ENCODE measurements at places on chromosomes 2 and 18.

DNA sequence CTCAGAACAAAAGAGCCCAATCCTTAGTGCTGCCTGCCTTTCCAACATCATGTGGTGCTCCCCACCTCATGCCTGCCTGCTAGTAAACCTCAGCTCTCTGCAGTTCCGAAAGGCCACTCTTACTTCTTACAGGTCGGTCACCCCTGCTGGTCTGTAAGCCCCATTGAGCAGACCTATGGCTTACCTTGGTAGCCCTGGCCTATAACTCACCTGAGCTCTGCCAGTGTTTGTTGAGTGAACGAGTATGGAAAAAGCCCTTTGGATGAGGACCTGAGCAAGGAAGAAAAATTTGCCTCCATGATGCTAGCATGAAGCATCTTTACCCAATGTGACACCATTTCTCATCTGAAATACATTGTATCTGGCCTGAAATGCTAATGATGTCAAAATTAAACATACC lies 83.3 kb downstream of the LIPG start:
- no peak for DNase-seq

- DNase-seq, result no peak
Measured at GRCh38 chr2:10601866-10602566, 87.8 kb downstream of the NOL10 start.

- DNase-seq, result peak; percentile 76
Measured at GRCh38 chr2:45826884-45827635, 175.6 kb downstream of the PRKCE start.

DNA sequence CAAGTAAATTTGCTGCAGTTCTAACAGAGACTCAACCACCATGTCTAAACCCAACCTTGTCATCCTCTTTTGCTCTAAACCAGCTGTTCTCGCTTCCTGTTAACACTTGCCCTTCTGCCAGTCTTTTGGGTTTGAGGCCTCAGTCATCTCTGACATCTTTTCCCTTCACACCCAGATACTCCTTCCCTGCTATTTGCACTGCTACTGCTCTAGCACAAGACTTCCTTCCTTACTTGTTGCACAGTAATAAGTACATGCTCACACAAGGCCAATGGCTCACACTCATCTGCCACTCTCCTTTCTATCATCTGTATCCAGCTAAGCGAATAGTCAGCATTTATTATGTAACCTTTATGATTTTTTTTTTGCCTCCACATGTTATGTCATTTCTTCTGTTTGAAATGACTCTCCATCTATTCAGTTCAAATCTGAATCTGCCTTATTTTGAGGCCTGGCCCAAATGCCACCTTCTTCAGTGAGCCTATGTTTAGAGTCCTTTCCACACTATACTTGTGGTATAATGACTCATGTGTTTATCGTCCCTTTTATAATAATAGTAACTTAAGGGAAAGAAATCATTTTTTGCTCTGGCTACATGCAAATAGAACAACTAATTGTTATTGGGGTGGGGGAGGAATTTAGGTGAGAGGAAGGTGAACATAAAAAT lies 22.5 kb upstream of the CDKL4 start:
- DNase-seq, result peak; percentile 6

- no peak for DNase-seq
Measured at GRCh38 chr18:71505526-71505925, 1038.6 kb downstream of the CBLN2 start.

GRCh38 chr2:160513120-160513519 lies 19.5 kb upstream of the RBMS1 start:
- DNase-seq, result no peak

DNA sequence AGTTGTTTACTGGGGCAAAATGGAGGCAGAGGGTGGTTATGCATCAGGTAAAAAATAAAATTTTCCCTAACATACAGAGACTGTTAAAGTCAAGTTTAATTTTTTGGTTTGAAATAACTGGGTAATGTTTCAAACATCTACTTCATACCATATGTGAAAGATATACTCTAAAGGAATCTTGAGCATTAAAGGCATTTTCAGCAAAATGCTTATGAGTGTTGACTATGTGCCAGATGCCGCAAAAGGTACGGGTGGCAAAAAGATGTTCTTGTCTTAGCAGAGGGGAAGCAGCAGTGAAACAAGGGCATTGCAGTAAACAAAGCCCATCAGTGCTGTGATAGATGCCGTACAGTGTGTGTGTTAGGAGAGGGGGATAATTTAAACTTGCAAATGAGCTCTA lies 263.1 kb upstream of the ID2 start:
- DNase-seq, result peak; percentile 15
